ENCODE measurements at places on chromosomes 1 and 21. TPM values are rescaled to one million over a fixed set of nuclear protein-coding genes. Genes with fewer than 3 reads are reported as not detected.

GRCh38 chr1:60185684-60186083 is 112.1 kb upstream of the C1orf87 start:
- no peak for DNase-seq

APCS gene
- not detected for total RNA-seq

PTPN22 gene
- total RNA-seq, result 1.2 TPM

GRCh38 chr1:109114342-109114674 is 393 bp downstream of the ELAPOR1 start:
- peak; percentile 64 for DNase-seq

GRCh38 chr1:59225594-59226316 is 71.1 kb upstream of the FGGY start:
- no peak for DNase-seq

SLC16A4 gene
- total RNA-seq, result 5.8 TPM

DNA sequence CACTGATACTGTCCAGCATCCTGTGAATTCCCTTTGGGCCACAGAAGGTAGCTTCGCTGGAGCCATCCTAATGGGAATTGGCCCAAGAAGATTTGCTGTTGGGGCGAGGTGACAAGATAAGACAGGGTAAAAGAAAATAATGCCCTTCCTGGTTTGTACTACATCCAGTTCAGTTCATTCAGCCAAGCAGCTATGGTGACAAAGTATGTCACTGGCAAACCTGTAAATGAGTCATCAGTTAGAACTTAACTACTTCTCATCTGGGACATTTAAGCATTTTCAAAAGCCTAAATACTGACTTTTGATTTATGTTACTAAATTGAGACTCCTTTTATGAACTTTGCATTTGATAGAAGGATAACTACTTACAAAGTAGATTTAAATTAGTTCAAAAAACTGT is 54.2 kb downstream of the WDR64 start:
- no peak for DNase-seq

- no peak for DNase-seq
These were observed 377.1 kb downstream of the NPHP4 start for GRCh38 chr1:5615076-5615475.

DNA sequence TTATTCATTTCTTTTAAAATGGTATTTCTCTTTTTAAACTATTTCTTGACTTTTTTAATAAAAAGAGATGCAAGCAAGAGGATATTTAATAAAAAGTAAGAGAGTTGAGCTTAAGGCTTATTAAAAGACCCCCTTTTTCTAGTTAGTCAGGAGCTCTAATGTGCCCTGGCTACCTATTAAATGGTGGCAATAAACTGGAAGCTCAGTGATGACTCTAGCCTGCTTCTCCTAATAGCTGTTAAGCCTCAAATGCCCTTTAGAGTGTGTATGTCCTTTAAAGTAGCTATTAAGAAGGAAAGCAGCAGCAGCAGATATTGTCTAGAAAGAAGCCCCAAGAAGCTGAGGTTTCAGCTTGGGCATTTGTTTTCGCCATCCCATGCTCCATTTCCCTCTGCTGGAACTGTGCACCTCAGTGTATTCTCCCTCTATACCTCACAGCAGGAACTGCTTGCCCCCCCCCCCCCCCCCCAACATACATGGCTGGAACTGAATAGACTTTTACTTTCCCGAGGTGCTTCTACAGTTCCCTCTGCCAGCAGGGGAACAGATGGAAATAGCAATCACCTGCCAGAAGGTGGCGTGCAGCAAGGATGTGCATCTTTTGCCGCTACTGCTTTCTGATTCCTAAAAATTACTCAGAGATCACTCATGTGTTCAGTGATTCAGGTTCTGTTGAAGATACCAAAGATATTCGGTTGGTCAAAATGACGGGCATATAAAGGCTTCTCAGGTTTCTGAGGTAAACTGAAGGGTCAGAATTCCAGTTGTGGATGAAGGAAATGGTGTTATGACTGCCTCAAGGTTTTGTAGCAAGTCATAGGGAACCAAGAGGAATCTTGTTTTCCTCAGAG is 2.5 kb downstream of the RGS4 start:
- DNase-seq, result peak; percentile 36

GRCh38 chr1:31757989-31758388 is 6.2 kb downstream of the ADGRB2 start:
- no peak for DNase-seq

DNA sequence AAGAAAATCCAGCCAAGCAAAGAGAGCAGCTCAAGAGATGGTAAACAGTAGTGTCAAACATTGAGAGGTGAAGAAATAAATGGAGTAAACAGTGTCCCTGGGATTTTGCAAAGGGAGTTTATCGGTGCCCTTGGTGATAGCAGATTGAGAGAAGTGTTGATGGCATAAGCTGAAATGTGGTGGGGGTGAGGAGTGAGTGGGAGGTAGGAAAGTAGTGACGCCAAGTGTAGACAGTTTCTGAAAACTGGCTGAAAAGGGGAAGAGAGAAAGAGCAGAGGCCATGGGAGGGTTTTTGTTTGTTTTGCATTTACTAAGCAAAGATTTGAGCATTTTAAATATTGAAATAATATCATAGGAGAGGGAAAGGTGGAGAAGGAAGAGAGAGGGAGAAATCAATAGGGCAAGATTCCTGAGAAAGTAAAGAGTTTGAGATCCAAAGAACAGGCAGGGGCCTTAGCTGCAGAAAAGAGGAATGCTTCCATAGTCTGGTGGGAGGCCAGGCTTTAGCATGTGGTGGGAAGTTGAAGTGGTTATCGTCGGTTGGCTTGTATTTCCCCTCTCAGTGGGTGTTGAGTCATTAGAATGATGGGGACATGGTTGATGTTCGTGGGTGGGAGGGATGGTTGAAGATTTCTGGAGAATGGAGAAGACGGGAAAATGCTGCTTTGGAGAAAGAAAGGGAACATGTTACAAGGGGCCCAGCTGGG is 26.8 kb upstream of the RASAL2 start:
- no peak for DNase-seq

S100A3 gene
- not detected for total RNA-seq

GRCh38 chr1:23585321-23586022 is 26.2 kb upstream of the ID3 start:
- DNase-seq, result no peak

DNA sequence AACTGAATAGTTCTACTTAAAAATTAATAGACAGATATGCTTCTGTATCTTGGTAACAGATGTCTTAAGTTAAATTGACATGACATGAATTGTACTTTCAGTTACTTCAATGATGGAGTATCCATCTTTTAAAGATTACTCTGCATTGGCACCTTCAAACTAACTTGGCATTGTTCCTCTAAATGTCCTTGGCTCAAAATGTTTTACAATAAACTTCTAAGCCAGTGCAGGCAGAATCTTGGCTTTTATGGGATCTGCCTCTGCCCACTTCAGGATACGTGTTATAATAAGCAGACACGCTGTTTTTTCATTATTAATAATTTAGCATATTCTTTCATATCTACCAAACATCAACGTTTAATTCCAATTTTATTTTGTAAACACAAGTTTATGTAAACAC is 873.4 kb upstream of the ADAMTS5 start:
- DNase-seq, result no peak

DNA sequence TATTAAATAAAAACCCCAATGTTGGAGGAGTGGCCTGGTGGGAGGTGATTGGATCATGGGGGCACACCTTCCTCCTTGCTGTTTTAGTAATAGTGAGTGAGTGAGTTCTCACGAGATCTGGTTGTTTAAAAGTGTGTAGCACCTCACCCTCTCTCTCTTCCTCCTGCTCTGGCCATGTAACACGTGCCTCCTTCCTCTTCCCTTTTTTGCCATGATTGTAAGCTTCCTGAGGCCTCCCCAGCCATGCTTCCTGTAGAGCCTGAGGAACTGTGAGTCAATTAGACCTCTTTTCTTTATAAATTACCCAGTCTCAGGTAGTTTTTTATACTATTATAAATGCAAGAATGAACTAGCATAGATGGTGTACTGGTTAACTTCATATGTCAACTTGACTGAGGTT is 68.0 kb downstream of the CCDC30 start:
- no peak for DNase-seq

- DNase-seq, result no peak
These were observed 17.3 kb upstream of the COA6 start for GRCh38 chr1:234355782-234356510.

TCP10L gene
- total RNA-seq, result 1.9 TPM

GRCh38 chr1:2003541-2004131 is at the start of gene CFAP74:
TSS of gene CFAP74 (minus strand) at chr1:2003786. CDS start at chr1:1990956, 12,830 bp downstream.
- DNase-seq, result peak; percentile 45

DNA sequence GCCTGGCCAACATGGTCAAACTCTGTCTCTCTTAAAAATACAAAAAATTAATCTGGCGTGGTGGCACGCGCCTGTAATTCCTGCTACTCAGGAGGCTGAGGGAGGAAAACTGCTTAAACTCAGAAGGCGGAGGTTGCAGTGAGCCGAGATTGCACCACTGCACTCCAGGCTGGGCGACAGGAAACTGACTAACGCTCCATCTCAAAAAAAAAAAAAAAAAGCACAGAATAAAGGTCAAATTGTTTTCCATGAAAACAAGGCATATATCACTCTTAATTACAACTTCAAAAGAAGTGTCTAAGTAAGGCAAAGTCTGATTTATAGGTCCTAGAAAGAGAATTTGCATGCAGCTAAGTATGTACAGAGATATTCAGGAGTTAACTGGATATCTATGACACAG is 25.6 kb downstream of the EYA3 start:
- no peak for DNase-seq

LRRC71 gene
- 0.16 TPM for total RNA-seq

OR2L13 gene
- total RNA-seq, result 3.4 TPM

GRCh38 chr1:206438554-206438953 is 31.7 kb upstream of the IKBKE start:
- no peak for DNase-seq

OLFML3 gene
- 22.5 TPM for total RNA-seq

DNA sequence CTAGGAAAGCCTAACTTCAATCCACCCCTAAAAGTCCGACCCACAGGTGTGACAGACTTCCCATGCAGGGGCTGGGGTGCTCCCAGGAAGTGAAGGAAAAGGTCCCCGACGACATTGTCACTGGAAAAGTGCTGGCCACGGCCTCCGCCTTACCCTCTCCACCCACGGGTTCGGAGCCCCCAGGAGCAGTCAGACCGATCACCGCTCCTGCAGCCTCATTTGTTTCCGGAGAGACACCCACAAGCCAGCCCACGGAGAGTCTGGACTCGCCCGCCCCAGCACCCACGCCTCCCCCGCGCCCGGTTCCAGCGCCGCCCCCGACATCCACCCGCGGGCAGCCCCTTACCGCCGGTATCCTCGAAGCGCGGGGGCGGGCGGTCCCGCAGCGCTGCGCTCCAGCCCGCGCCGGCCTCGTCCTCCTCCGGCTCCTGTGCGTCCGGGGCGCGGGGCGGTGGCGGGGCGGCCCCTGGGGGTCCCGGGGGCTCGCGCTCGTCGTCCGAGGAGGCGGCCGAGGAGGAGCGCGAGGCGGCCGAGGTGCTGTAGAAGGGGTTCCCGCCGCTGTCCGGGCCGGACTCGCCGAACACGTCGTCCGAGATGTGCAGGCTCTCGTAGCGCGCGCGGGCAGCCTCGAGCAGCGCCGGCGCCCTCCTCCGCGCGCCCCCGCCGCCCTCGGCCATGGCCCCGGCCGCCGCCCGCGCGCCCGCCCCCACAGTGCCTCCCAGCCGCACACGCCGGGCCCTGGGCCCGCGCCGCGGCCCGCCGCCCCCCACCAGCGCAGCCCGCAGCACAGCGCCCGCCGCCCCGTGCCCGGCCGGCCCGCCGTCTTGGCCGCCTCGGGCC is 660 bp downstream of the PGBD5 start:
- no peak for DNase-seq

JAM2 gene
- 22.3 TPM for total RNA-seq

DNA sequence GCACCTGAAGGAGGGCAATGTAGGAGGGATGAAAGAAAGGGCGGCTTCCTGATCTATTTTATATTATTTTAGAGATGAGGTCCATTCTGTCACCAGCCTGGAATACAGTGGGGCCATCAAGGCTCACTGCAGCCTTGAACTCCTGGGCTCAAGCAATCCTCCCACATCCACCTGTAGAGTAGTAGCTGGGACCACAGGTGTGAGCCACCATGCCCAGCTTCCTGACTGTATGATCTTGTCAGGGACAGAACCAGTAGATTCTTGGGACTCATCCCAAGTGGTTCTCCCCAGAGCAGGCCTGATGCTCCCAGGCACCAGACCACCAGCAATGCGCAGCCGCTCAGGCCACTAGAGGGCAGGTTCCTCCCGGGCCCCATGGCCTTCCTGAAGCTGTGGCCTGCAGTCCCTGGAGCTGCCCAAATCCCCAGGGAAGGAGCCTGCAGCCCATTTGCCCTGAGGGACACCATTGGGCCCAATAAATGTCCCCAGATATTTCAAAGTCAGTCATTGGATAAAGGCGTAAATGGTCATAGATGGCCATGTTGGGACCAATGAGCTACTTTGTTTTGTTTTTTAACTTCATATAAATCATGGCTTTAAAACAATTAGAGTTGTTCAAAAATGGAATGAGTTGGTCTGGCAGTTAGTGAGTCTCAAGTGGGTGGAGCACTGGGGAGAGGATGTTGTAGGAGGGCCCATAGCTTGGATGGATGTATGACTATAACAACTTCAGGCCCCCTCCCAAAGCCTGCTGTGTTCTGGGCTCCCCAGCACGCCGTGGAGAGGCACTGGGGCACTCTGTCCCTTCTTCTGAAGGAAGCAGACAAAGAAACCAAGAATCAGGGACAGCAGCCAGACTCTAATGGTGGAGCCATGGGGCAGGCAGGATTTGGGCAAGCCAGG is 44.7 kb upstream of the GOLT1A start:
- no peak for DNase-seq

- DNase-seq, result no peak
These were observed 68.1 kb upstream of the APP start for GRCh38 chr21:26238646-26239045.

Measured in occipital lobe (tissue), 3 donors.